Stimulated activated CD4-positive, alpha-beta T cell treated with anti-CD3 and anti-CD28 coated beads, Interleukin-12 subunit alpha, Interleukin-12 subunit beta, amount 100 ng/mL, for 48 hours (primary cell): ENCODE measurements at places on chromosomes 13 and 19.

DNA sequence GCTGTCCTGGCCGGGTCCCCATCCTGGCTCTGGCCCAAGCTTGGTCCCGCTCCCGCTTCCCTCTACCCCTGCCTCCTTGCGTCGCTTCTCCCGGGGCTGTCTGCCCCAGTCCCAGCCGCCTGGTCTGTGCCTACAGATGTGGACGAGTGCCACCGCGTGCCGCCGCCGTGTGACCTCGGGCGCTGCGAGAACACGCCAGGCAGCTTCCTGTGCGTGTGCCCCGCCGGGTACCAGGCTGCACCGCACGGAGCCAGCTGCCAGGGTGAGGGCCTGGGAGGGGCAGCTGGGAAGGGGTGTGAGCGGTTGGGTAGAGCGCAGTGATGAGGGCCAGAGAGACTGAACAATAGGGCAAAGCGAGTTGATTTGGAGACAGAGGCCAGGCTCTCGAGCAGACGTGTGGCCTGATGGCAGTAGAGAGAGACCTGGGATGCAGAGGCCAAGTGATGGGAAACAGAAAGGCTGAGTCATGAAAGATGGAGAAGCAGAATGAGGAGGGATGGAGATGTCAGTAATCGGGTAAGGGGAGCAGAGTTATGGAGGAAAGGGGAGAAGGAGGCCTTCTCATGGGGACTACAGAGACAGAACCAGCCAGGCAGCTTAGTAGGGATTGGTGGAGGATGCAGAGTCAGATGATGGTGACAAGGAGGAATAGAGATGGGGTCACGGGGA is 9.4 kb downstream of the LTBP4 start:
- DNase-seq = no peak

- DNase-seq = no peak
Observed at GRCh38 chr19:3701200-3701599, 932 bp upstream of the PIP5K1C start.

GRCh38 chr13:73258406-73258805 is 199.6 kb downstream of the KLF5 start:
- DNase-seq = no peak

- DNase-seq = no peak
Observed at GRCh38 chr13:33182729-33183128, 102.8 kb downstream of the STARD13 start.

DNA sequence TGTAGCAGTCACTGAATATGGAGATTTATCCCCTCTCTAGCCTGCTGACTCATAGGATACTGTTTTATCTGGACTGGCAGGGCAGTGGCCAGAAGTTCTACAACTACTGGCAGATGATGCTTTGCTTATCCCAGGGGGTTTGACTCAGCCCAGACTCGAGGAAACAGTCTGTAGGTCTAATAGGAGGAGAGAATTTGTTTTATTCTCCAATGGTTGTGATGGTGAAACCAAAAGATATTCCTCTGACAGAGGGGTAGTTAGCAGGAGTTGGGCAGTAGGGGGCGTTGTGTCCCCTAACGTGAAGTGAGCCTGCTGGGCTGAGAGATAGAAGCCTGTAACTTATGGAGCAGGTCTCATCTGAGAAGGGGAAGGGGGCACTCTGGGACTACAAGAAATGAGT is 74.9 kb downstream of the WTIP start:
- no peak for DNase-seq
